ENCODE measurements at places on chromosomes 13 and 19.

GRCh38 chr19:10876459-10877240 is 5.3 kb downstream of the CARM1 start:
- no peak for DNase-seq

DNA sequence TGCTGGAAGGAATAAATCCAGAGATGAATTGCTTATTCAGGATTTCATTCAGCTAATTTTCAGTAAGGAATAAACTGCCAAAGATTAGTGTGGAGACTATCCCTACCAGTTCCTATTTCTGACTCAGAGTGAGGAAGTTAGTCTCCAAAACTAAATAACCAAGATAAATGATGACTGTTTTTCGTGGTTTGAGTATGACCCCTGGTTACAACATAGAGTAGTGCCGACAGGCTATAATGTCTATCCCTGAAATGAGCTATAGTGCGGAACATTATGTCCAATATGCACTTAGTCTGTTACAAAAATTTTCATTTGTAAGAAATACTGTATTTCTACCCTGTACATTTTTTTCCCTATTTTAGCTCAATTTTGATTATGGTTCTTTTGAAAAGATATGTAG is 51.4 kb downstream of the NBEA start:
- no peak for DNase-seq

DNA sequence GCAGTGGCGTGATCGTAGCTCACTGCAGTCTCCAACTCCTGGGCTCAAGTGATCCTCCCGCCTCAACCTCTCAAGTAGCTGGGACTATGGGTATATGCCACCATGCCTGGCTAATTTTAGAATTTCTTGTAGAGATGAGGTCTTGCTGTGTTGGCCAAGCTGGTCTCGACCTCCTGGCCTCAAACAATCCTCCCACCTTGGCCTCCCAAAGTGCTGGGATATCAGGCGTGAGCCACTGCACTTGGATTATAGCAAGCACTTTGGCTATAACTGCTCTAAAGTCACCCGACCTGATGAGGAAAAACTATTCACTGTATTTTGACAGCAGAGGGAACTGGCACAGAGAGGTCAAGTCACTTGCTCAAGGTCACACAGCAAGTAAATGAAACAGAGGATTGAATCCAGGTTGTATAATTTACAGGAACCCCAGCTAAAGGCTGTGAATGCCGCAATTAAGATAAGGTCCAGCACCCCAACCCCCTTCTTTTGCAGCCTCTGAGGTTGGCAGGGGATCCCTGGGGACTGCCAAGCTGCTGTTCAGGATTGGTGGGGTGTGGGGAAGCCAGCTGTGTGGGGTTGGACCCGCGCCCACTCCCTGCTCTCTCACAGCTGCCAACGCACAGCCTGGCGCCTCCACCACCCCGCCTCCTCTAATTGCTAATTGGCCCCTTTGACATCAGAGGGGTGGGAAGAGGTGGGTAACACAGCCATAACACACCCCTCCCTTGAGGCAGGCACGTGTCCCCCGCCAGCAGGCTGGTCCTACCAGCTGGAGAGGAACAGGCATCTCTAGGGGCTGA is 6.0 kb downstream of the TMIGD2 start:
- DNase-seq: no peak

DNA sequence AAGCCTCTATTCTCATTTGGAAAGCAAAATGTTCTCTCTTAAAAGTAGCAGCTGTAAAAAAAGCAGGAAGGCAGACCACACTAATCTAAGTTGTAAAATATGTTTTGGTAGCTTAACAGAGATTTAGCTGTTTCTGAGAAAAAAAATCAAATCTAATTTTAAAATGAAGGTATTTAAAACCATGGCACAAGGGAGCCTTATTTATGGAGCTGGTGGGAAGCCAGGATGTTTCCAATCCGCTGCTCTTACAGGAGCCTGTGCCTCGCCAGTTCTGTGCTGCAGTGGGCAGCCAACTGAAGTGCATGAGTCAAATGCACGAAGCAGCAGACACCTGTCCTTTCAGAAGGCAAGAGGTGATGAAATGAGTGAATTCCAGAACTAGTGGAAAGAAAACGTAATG is 28.2 kb downstream of the GPC6 start:
- no peak for DNase-seq

Data from right kidney (tissue), 9 donors.